ENCODE measurements at places on chromosomes 11 and 22.

DNA sequence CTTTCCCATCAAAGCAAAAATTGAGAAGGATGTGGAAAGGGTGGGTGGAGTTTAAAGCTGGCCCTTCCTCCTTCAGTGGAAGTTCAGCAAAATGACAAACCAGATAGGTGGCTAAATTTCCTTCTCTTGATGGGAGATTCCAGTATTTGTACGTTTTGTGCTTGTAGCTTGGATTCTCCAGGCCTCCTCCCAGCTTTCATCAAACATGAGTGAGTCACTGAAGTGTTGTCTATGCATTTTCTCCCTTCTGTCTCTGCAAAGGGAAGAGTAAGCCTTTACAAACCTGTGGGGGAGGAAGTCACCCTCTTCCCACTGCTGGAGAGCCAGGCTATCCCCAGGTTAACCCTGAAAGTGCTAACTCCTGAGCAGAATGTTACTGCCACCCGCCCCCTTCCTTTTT is 6.4 kb downstream of the MARK2 start:
- DNase-seq = no peak

DNA sequence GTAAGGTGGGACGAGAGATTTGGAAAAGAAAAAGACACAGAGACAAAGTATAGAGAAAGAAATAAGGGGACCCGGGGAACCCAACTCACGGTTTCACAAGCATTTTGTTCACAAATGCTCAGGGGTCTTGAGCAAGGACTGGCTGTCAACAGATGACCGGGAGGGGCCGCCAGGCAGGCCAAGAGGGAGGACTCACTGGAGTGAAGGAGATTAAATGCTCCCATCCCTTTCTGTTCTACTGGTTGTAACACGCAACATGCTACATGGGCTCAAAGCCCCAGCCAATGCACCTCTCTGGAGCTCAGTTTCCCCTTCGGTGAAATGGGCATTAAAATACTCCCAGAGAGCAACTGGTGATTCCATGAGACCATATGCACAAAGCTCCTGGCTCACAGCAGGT is 13.4 kb downstream of the SHANK2 start:
- DNase-seq = no peak

DNA sequence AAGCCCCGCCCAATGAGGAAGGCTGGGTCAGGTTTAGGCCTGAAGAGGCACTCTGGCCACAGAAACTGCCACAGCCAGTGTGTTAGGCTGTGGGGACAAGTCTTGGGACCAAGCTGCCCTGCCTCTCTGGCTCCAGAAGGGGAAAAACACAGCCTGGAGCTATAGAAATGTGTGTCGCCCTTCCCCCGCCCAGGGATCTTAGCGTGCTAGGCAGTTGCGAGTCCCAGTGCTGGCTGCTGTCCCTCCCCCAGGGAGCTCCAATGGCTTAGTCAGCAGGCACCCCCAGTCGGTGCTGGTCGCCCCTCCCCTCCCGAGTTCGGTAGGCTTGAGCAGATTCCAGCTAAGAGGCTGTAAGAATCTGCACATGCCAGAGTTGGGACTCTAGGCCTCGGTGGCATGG is 99.5 kb upstream of the API5 start:
- no peak for DNase-seq

DNA sequence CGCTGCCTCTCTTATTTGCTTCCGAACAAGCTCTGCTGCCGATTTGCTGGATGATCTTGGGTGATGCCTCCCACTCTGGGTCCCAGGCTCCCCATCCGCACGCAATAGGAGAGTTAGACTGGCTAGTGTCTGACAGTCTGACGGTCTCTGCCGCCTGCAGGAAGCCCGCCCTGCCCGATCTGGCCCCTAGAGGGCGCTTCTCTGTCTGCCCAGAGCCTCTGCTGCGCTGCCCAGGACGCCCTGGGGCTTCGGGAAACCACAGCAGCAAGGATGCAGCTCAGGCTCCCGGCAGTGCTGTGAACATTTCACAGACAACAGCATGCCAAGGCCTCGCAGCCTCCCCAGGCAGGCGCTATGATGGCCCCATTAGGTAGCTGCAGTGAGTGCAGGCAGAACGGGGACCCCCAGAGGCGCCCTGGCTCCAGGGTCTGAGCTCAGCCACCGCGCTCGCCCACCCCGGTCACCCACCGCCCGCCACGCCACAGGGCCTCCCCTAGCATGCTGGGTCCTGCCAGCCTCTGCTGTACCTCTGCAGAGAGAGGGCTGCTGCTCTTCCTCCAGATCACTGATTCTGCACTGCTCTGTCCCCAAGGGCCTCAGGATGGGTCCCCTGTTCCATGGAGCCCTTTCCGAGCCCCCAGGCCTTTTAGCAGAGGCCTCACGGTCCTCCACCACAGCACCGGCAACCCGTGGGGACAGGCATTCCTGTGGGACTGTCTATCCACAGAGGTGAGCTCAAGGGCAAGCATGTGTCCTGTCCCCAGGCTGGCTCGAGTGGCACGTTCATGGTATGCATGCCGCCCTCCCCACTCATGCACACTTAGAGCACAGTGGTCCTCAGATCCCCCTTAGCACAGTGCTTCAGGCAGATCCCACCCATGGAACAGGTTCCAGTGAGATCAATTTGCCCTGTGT is 4.3 kb upstream of the BAIAP2L2 start:
- DNase-seq = peak; percentile 18

DNA sequence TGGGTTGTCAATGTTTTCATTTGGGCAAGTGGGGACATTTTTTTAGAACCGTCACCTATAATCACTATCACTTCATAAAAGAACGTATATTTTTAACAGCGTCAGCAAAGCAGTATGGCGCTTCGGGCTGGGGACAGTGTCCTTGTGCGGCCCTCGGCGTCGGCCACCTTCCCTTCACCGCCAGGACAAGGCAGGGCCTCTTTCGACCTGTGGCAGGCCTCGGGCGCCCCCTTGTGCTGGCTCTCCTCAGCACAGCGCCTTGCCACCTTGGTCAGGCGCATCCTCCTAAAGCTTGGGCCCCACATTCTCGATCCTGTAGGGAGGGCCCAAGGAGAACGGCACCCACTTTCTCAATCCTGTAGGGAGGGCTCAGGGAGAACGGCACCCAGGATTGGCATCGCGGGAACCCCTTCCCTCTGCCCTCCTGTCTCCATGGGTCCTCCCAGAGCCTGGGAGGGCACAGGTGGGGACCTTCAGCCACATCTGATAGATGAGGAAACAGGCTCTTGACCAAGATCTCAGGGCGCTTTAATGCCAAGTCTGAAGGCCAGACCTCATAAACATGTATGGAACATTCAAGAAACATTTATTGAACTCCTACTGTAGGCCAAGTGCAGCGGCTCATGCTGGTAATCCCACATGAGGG is 11.5 kb upstream of the FADD start:
- DNase-seq = no peak
